ENCODE measurements at places on chromosomes 11 and 22.

DNA sequence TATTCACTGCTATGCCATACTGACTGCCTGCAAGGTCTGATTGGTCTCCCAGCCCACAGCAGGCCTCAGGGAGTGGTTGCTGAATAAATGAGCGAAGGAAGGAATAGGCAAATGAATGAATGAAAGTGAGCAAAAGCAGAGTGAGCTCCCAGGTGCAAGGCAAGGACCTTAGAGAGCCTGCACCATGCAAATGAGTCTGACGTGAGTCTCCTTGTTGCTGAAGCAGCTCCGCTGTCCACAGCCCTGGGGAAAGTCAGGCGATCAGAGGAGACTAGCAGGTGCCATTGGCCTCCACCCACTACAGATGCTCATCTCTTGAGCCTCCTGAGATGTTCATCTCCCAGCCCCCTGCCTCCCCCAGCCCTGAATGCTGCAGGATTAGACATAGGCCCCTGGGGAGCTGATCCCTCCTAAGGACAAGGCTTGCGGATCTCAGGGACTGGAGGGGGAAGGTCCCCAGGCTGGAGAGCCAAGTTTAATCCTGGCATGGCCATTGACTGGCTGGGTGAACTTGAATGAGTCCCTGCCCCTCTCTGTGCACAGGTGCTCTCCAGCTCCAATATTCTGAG, 22.1 kb downstream of the GDPD5 start:
- DNase-seq, result no peak

DNA sequence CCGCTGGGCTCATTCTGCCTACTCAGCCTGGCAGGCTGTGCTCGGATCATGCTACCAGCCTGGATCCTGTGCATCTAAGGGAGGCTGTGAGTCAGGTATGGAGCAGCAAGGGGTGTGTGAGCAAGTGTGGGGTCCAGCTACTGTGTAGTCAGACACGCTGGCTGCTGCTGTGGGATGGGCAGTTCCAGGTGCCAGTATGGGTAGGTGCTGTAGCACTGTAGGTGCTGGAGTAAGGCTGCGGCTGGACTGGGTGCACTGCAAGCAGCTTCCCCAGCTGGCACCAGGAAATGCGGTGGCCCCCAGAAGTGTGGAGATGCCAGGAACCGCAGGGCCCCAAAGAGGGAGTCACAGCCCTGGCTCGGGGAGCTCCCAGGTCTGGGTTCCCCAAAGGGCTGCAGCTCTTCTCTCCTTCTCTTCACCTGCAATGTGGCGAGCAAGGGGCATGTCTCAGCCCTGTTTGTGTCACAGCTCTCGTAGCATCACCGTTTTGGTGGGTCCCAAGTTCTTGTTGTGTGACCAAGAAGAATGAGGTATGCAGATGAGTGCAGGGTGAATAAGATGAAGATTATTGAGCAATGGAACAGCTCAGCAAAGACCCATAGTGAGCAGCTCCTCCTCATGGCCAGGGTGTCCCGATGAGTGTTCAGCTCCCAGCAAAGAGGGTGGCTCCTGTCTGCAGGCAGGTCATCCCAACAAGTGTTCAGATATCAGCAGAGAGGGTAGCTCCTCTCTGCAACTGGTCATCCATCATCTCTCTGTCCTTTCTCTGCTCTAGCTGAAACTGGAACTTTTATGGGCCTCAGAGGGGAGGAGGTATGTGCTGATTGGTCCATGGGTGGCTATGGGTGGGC, 462.9 kb downstream of the TBC1D22A start:
- DNase-seq, result no peak

DNA sequence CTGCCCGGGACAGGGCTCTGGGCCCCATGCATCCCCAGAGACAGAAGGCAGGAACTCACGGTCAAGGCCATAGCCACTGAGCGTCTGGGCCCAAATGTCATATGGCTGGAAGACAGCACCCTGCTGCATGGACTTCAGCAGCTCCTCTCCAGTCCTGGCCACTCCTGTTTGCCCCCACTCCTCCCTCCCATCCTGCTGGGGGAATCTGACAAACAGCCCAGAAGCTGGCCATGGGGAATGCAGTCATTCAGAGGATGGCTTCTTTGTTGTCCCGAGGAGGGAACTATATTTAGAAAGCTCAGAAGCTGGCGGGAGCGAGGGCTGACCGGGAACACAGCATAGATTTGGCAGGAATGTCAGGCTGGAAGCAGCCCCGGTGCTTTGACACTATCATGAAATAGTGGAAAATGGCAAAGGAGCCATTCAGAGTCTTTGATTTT, 35.0 kb downstream of the DKK3 start:
- no peak for DNase-seq

DNA sequence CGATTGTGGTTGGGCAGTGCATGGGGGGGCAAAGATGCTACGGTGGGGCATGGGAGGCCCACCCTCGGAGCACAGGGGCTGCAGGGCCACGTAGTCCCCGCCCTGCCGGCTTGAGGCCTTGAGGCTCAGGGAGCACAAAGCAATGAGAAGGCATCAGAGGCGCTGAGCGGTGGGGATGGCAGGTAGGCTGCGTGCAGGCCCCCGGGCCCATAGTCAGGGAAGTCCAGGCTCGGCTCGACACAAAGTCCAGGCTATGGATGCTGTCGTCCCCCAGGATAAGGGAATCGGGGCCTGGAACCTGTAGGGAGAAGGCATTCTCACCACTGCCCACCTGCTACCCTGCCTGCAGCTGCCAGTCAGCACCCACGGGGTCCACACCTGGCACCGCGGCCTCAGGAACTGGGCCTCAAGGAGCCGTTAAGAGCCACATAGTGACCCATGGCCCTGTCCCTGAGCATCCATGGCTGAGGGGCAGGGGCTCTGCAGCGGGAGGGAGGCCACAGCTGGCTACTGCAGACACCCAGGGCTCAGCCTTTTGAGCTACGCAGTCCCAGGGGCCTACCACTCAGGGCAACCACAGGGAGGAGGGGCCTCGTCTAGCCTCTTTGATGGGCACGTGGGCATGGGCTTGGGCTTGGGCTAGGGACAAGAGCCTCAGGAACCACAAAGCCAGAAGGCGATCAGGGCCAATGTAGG, 179.7 kb downstream of the IGLL1 start:
- no peak for DNase-seq

DNA sequence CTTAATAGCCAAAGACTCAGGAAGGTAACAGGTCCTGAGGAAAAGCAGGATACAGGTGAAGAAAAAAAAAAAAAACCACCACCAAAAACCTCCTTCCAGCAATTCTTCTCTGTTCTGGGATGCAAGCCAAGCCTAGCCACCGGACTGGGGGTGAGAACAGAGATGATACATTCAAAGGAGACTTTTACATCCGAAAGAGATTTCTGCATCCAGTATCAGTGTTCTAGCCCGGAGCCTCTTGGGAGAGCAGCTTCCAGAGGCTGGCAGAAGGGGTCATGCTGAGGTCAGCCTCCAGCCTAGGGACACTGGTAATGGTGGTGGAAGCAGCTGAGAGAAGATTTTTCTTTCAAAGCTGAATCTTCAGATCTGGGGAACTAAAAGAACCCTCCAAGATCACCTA, 76.2 kb downstream of the KCNC1 start:
- DNase-seq, result no peak

GRCh38 chr11:92929653-92930052, 39.8 kb upstream of the MTNR1B start:
- DNase-seq, result no peak

DNA sequence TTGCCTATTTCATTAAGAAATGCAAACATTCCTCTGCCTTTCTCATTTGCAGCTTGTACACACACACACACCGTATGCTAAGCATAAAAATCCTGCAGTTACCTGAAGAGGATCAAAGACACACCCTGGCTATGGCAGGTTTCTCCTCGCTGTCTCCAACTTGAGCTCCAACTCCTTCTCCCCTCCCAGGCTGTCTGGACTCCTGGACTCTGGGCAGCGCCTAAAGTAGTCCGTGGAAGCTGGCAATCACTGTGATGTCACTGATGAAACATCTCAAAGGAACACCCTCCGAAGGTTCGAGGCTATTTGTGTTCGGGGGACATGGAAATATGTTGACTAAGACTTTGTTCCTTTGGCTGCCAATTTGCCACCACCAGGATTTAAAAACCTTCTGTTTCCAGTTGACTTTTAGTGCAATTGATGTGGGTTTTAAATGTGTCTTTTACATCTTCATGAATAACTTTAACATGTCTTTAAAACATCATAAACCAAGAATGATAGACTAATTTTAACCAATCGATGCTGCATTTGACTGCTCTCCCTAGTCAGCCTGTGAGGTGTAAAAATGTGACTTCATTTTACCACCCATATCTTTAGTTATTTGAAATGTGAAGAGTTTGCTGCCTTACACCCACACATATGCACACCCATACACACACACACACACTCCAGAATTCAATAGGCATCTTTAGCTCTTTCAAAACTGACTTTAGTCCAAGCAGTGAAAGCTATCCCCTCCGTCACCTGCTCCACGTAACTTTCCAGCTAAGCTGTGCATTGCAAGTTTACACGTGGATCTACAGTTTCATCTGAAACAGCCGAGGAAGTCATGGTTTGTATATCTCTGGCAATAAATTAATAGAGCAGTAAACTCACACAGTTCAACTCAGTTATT, at the start of gene SLN:
SLN (minus strand) TSS at position 196 of the 895 bp plus-strand sequence.
- no peak for DNase-seq

- DNase-seq, result no peak
Measured at GRCh38 chr22:32202539-32203180, 2.2 kb downstream of the RFPL2 start.

DNA sequence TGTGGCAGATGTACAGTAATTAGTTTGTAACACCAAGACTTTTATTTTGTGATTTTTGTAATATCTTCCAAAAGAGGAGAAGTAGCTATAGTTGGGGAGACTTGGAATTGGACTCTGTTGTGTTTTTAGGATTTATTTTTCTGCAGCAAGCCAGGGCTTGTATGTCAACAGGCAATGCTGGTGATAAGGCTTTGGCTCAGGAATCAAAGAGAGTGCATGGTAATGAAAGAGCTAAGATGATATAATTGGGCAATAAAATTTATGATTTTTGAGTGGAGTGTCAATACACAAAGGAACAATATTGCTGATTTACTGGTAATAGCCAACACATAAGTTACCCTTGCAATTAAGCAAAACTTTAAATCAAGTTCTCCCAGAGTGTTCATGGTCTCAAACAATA, 452.9 kb downstream of the TMEM135 start:
- DNase-seq, result no peak

- no peak for DNase-seq
Measured at GRCh38 chr11:122998727-122999366, 17.2 kb upstream of the BSX start.

DNA sequence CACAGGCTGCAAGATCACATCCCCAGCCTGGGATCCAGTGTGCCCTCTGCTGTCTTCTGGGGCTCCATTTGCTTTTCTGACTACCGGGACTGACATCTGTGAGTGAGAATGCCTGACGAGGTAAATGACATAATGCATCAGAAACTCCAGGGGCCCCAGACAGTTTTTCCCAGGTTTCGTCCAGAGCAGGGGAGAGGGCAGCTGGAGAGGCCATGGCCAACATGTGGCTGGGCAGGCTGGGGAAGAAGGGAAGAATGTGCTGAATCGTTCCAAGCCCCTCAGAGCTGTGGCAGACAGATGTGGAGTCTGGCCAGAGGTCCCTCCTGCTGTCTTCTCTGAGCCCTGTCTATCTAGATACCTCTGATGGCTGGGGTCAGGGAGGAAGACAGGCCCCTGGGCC, 163.9 kb downstream of the TRIM29 start:
- no peak for DNase-seq

DNA sequence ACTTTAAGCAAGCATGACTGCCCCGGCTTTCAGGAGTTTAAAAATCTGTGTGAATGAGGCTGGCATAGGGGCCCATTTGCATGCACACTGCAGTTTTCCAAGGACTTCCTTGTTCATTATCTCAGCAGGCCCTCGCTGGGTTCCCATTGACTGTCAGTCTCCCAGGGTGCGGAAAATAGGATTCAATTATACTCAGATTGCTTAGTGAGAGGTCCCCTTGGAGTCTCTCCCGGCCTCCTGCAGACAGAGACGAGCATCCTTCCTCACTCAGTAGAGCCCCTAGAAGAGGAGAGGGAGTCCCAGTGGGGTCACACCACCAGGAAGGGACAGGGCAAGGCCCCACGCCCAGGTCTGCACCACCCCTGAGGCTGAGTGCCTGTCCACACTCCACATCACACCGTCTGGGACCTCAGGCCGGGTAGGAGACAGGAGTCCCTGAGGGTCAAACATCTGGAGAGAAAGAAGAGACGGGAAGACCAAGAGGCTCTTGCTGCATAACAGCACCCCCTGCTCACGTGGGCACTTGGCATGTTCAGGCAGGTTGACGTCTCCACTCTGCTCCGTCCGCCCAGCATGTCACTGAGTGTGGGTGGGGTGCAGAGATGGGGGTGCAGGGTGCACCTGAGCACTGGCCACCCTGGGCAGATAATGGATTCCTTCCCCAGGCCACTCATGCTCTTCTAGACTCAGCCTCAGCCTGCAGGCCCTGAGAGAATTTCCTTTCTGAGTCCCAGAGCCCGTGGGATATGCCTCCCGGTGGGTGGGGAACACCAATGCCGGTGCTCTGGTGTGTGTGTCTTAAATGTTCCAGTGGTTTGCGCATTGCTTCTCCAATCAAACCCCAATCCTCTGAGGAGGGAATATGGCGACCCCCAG, 58.8 kb downstream of the MCM5 start:
- DNase-seq, result no peak

GRCh38 chr11:59222464-59223060, 9.8 kb upstream of the MPEG1 start:
- no peak for DNase-seq

DNA sequence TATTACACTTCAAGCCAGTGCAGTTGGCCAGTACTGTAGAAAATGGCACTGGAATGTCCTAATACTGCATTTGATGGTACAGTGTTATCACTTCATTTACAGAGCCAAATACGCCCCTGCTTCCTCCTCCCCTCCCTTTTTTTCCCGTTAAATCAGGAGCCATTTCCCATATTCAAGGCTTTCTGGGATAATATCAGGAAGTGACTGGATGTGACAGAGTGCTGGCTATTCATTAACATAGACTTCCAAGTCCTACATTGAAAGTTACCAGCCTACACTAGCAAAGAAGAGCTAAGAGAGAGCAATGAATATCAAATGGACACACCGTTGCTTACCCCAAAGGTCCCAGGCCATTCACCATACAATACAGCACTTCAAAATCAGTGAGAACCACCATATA, 32.1 kb upstream of the ABCC8 start:
- DNase-seq, result no peak

DNA sequence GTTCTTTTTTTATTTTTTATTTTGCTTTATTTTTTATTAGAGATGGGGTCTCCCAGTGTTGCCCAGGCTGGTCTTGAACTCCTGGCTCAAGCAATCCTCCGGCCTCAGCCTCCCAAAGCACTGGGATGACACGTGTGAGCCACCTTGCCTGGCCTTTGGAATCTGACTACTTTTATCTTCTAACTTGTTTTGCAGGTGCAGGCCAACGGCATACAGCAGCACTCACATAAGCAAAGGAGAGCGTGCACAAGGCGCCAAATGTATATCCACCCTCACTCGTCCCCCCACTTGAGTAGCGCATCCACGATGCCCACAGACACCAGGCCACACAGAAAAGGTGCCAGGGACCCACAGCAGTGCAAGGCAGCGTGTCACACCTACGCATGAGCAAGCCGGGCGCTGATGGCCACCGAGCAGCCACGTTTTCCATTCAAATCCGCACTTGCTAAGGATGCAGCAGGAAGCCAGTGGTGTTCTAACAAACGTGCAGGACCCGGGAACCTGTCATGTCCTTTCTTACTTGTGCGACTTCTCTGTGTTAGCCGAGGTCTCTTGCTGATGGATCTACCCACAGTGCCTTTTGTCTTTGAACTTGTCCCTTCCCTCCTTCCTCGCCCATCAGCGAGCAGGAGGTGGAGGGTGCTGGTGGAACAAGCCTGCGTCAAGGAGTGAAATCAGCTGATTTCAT, 5.9 kb downstream of the ASCL2 start:
- DNase-seq, result no peak
